Kasumi-1 (cell line): ENCODE measurements at places on chromosomes 5 and 9.

DNA sequence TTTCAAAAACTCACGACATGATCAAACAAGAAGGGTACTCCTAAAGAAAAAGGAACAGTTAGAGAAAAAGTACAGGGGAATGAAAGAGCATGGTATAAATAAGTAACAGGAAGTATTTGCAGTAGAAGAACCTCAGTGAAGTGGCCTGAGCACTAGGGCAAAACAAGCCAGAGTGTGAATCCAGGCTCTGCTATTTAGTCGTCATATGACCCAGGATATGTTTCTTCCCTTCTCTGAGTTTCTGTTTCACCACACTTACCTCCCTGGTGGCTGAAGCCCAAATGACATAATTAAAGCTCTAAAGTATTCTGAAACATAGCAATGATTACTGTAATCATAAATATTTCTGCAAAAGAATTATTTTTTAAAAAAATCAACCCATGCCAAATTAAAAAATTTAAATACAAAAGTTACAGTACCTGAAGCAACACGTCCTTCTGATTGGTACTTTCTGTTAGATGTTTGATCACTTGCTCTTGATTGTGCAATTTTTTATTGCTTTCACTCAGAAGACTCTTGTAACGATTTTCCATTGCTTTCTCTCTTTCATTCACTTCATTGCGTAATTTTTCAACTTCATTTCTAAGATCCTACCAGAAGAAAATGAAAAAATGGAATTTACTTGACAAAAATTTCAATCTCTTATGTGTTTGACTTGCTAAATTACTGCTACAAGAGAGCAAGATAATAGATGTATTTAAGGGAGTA lies 88.9 kb downstream of the CDK5RAP2 start:
- peak; percentile 8 for DNase-seq

- DNase-seq, result no peak
These were observed 58.9 kb upstream of the MCCC2 start for GRCh38 chr5:71528206-71528605.

DNA sequence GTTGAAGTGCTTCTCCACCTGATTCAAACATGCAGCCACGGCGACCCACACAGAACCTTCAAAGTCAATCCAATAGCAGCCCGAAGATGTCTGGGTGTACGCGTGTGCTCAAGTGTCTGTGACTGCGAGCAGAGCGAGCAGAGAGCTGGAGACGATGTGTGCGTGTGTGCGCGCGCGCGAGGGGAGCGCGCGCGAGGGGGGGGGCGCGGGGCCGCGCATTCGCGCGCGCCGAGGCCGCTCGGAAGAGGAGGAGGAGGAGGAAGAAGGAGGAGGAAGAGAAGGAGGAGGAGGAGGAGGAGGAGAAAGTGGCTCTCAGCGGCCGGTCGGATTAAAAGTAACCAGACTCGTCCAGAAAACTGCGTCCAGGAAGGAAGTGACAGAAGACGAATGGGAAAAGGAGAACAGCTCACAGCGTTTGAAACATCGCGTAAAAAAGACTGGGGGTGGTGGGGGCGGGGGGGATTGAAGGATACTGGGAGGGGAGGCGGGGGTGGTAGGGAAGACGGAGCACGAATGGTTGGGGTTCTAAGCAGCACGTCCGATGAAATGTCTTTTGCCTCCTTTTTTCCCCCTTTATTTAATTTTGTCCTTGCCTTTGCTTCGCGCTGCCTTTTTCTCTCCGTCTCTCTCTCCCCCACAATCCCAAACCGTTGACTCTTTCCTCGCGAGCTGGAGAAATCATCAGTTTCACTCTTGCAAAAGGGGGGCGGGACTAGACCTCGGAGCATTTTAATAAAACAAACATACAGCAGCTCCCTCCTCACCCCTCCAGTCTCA lies at the start of gene MEF2C:
Gene MEF2C, minus strand, starts transcription at position 126 of the 777 bp plus-strand sequence. CDS start 59,396 bp downstream, outside the sequence.
- peak; percentile 94 for DNase-seq

GRCh38 chr9:19216466-19216865 lies 14.0 kb upstream of the DENND4C start:
- no peak for DNase-seq

DNA sequence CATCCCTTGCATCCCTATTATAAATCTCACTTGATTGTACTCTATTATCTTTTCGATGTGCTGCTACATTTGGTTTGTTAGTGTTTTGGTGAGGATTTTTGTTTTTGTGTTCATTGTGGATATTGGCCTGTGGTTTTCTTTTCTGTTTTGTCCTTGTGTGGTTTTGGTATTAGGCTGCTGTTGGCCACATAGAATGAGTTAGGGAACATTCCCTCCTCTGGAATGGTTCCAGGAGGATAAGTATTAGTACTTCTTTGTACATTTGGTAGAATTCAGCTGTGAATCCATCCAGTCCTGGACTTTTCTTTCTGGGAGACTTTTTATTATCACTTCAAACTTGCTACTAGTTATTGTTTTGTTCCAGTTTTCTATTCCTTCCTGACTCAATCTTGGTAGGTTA lies 287.2 kb downstream of the CWC27 start:
- DNase-seq, result no peak

- DNase-seq, result no peak
These were observed 484.0 kb downstream of the SPATA31A7 start for GRCh38 chr9:61673664-61674381.

- DNase-seq, result no peak
These were observed 26.5 kb downstream of the ANKRD33B start for GRCh38 chr5:10590226-10590999.

- DNase-seq, result no peak
These were observed 2.3 kb downstream of the WHRN start for GRCh38 chr9:114503009-114503408.

DNA sequence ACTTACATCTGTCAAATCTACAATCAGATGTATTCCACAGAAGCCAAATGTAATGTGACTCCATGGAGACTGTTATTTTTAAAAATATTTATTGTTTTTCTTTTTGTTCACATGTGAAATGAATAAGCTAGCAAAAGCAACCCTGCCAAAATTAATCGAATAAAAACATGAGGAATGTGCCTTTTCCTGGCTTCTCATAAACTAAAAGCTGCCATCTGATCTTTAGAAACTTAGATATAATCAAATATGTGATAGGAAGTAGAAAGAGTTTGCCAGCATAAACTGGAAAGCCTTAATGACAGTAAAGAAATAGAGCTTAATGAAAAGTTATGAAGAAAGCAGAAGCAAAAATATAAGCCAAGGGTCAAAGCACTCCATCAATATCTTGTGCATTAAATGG lies 1724.7 kb upstream of the WWC1 start:
- DNase-seq, result no peak

DNA sequence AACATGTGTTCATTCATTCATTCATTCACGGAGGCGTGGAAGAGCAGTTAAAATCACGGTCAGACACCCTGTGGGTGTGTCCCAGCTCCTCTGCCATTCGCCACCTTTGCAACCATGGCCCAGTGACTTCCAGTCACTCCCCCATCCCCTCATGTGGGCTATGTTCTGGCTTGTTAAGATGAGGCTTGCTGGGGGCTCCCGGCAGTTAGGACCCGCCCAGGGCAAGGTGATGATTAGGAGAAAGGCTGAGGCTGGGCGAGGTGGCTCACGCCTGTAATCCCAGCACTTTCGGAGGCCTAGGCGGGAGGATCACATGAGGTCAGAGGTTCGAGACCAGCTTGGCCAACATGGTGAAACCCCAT lies 24.9 kb upstream of the PTGES start:
- DNase-seq, result no peak

GRCh38 chr5:180323160-180323559 lies 30.0 kb downstream of the GFPT2 start:
- no peak for DNase-seq

GRCh38 chr9:2725126-2725525 lies 7.8 kb downstream of the KCNV2 start:
- no peak for DNase-seq

DNA sequence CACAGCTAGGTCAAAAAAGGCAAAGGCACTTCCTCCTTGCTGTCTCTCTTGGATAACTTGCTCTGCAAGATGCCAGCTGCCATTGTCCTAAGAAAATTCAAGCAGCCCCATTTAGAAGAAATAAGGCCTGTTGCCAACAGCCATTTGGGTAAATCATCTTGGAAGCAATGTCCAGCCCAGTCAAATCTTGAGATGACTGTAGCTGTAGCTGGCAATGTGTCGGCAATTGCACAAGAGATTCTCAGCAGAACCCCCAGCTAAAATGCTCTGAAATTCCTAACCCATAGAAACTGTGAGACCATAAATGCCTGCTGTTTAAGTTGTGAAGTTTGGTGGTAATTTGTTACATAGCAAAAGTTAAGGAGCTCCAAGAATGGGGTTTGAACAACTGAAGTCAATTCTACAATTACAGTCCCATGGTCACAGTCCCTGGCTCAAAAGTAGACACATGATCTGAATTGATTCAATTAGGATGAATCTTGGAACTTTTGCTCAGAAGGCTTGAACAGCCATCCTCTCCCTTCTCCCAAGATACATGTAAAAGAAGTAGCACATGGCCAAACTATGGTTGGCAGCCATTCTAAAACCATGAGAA lies 151.1 kb downstream of the MPDZ start:
- DNase-seq, result no peak

DNA sequence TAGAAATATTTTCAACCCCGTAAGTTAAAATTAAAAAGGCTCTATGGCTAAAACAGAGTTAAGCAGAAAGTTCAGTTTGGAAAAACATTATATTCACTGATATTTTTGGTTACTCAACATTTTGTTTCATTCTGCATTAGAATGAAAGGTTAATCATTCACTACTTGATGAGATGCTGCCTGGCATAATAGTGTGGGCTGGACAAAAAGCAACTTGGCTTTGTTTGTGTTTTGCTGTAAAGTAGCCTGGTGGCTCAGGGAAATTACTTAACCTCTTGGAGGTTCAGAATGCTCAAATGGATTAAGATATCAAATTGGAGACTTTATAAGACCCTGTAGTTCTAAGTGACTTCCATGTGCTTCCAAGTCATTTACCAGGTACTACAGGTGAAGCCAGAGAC lies 367.4 kb upstream of the TRPC7 start:
- no peak for DNase-seq

- no peak for DNase-seq
These were observed 668 bp downstream of the RANBP3L start for GRCh38 chr5:36300927-36301540.

- no peak for DNase-seq
These were observed 90.7 kb downstream of the CACNA1B start for GRCh38 chr9:137968235-137968634.

- no peak for DNase-seq
These were observed 16.5 kb upstream of the TNFAIP8 start for GRCh38 chr5:119339344-119339743.

GRCh38 chr5:150044712-150045111 lies 41.6 kb downstream of the CSF1R start:
- DNase-seq, result no peak

- no peak for DNase-seq
These were observed 54.5 kb downstream of the BNC2 start for GRCh38 chr9:16816011-16816410.

- DNase-seq, result no peak
These were observed 12.6 kb upstream of the TTC23L start for GRCh38 chr5:34826347-34826746.

- DNase-seq, result no peak
These were observed 75.1 kb upstream of the RANBP6 start for GRCh38 chr9:6090277-6091210.

- peak; percentile 64 for DNase-seq
These were observed 701 bp upstream of the ZNF462 start for GRCh38 chr9:106862110-106862820.

GRCh38 chr5:128770907-128771306 lies 194.4 kb upstream of the SLC27A6 start:
- DNase-seq, result peak; percentile 41

GRCh38 chr5:78889369-78890140 lies 95.6 kb downstream of the ARSB start:
- no peak for DNase-seq
